ENCODE measurements at places on chromosomes 16 and 17.

DNA sequence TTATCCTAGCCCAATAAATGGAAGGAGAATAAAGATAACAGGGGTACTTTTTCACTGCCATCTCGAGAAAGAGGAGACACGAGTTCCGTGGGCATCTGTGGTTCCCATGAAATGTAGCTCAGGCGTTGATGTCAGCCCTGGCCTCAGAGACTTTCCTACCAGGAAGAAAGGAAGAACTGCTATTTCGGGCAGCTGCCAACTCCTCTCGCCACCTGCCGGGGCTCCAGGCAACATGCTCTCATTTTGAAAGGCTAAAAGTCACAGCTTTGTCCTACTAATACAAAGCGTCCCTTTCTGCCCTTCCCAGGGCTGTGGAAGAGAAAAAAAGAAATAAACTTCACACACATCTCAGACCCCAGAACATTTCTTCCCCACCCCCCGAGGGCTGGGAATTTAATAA, 65.8 kb downstream of the DHRS7C start:
- no peak for DNase-seq

GRCh38 chr17:43640491-43641252, 21.1 kb downstream of the MEOX1 start:
- DNase-seq, result no peak

- no peak for DNase-seq
Measured at GRCh38 chr17:13743906-13744305, 142.2 kb upstream of the HS3ST3A1 start.

- no peak for DNase-seq
Measured at GRCh38 chr17:74059479-74060240, 143.8 kb upstream of the RPL38 start.

- DNase-seq, result peak; percentile 44
Measured at GRCh38 chr17:40072040-40072734, 9.4 kb downstream of the THRA start.

DNA sequence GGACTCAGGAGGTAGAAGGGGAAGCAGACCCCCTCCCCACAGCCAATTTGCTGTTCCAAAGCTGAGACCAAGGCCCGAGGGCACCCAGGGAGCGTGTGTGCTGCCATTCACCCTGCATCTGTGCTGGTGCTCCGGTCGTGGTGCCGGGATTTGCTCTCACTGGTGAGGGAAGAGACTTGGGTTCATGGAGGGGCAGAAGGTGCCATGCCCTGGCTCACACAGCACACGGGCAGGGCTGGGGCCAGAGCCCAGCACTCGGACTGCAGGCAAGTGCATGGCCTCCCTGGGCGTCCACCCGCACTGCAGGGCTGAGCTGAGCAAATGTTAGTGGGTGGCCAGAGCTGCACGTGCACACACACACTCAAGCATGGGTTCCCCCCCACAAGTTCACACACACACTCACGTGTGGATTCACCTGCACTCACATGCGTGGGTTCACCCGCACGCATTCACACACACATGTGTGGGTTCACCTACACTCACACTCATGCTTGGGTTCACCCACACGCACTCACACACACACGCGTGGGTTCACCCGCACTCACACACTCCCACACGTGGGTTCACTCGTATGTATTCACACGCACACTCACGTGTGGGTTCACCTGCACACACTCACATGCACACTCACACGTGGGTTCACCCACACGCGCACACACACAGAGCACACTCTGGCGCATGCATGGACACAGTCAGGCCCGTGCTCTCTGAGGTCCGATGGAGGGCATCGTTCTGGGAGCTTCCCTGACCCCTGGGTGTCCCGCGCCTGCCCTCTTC, 57.0 kb upstream of the CBFA2T3 start:
- no peak for DNase-seq

DNA sequence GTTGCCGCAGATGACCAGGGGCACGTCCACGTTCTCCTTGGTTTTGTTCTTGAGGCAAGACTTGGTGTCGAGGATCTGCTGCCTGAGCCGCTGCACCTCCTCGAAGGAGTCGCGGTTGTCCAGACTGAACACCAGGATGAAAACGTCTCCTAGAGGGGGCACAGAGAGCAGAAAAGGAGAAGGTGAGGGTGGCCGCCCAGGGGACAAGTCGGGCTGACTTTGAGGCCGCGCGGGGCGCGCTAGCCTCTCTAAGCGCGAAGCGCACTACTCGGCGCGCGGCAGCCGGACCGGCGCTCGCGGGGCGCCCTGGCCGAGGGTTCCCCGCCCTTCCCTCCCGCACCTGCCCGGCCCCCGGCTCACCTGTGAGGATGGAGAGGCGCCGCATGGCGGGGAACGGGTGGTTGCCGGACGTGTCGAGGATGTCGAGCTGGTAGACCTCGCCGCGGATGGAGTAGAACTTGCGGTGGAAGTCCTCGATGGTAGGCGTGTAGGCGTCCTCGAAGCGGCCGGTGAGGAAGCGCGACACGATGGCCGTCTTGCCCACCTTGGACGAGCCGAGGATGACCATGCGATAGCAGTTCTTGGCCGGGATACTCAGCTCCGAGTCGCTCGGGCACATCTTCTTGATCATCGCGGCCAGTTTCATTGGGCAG, 533 bp downstream of the RASD1 start:
- no peak for DNase-seq

DNA sequence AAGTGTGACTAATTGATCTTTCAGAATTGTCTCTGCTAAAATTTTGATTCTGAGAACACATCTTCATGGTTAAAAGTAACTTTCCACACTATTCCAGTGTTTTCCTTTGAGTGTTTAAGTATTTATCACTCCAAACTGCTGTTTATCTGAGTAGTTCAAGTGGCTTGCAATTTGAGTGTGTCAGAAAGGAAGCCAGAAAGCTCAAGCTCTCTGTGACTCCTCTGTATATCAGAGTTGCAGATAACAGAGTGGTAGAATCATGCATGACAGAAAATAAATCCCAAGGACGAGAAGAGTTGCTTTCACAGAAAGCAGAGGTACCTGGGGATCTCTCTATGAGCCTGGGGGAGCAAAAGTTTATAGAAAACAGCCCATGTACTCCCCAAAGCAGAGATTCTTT, 130.0 kb downstream of the CYB561 start:
- DNase-seq, result no peak

GRCh38 chr16:80996688-80997138, 10.0 kb downstream of the CMC2 start:
- DNase-seq, result no peak

DNA sequence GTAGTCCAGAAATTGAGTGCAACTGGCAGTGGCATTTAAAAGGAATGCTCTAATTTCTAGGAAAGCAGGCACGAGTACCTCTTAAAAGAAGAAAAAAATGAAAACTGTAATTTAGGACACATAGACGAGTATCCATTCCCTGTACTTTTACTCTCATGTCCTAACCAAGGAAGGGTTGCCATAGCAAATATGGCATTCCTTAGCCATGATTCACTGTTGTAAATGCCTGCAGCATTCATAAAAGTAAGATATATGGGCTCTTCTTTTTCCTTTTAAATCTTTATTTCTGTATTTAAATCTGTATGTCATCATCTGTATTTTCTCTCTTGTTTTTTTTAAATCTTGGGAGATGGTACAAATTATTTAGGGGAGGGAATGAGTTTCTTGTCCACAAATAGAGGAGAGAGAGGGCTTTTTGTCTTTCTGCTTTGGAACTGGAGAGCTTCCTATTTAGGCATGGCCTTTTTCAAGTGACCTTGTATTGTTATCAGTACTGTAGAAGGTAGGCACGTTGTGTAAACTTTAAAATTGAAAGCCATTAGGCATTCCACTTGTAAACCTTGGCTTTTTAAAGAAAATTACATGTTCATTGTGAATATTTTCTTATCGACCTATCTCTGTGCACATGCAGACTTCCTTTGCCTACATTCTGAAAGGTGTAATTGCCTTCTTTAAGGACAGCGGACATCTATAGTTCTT, 50.0 kb downstream of the TENT4B start:
- DNase-seq, result no peak

- DNase-seq, result no peak
Measured at GRCh38 chr16:56450275-56450985, 702 bp downstream of the NUDT21 start.

DNA sequence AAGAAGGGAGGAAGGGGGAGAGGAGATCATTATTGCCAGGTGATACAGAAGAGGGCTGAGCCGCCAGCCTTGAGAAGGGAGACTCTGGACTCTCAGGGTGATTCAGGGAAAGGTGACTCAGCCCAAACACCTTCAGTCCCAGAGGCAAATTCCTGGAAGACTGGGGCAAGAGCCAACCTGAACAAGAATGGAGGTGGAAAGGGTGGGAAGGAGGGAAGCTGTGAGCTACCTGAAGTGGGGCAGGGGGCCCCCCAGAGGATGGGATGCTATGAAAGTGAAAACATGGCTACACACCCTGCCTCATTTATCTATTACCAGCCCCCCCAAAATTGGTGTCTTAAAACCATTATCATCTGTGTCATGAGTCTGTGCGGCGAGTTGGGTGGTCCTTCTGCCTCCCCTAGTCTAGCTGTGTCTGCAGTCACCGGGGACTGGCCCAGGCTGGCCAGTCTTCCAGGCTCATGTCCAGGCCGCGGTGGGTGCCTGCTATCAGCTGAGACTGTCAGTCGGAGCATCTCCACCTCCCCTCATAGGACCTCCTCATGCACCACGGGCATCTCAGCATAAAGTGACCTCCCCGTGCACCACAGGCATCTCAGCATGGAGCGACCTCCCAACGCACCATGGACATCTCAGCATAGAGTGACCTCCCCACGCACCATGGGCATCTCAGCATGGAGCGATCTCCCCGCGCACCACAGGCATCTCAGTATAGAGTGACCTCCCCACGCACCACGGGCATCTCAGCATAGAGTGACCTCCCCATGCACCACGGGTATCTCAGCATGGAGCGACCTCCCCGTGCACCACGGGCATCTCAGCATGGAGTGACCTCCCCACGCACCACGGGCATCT, 3.2 kb upstream of the SLC47A2 start:
- no peak for DNase-seq

DNA sequence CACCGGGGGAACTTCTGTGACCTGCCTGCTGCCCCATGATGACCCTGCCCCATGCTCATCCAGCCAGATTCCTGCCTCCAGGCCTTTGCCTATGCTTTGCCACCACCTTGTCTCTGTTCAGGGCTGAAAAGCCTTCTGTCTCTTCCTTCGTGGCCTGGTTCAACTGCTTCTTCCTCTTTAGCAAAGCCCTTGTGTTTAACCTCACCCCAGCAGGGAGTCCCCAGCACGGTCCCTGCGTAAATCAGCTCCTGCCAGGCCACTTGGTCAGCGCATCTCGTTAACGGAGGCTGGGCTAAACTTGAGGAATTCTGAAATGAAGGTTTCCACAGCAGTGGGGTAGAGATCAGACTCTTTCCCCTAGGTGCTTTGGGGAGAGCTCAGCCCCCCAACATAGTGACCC, 16.1 kb upstream of the KCNJ12 start:
- DNase-seq, result no peak

Measured in cerebellar nuclear complex (tissue), 1 donor.